ENCODE measurements at places on chromosomes 7 and 10.

DNA sequence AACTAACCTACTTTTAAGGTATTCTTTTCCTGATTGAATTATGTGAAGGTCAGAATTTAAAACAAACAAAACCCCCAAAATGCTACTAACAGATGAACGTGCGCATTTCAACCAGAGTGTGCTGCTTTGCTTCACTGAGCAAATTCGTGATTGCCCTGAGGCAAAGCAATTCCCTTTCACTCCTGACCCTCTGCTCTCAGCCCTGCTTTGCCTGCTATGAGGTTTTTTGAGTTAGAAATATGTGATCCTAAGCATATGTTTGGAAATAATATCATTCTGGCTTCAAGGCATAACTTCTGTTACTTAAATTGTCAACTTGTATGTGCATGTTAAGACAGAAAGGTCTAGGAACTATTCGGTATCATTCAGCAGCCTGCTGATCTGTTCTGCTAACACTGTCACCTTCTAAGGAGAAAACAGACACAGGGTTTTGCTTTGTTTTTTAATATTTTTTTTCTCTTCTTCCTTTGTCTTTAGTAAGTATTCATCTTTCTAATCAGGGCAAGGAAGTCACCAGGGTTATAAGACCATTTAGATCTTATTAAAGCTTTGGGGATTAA is 124.2 kb downstream of the GNAT3 start:
- DNase-seq: no peak

DNA sequence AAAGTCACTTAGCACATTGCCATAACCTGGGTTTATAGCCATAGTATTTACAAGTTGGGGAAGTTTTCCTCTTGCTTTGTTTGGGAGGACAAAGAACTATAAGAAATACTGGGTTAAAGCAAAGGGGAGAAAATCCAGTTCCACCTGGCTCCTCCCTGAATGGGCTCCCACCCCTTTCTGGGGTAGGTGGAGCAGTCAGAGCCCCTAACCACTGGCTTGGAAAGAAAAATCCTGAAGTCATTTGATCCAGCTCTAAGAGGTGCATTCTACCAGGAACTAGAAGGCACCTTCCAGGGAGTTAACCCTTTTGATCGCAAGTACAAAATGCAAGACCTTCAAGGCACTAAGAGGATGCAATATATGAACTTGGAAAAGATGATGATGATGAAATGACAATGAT is 31.3 kb upstream of the TCF7L2 start:
- DNase-seq: no peak

GRCh38 chr10:60262647-60263126 is 127.0 kb downstream of the ANK3 start:
- DNase-seq: no peak

DNA sequence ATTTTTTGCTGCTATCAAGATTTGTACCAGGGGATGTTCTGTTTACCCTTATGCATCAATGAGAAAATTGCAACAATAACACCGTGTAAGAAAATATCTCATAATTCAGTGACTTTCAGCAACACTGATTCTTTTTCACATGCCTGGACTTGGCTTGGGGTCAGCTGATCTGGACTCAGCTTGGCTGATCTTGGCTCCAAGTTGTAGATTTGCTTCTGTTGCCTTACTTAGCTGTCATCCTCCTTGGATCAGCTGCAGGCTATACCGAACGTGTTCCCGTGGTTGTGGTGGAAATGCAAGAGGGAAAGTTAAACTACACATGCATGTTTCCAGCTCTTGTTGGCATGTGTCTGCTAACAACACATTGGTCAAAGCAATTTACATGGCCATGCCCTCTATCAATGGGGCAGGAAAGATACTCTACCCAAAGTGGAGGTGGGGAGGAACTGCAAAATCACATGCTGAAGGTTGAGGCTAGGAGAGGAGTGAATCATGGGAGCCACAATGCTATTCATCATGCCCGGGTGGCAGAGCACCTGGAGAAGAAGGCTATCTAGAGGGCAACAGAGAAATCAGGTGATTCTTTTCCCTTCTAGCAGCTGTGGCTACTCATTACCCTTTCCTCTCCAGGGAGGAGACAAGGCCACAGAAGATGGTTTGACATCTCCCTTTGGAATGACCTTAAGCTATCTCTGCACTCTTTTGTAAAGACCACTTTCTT is 1276.3 kb upstream of the AUTS2 start:
- DNase-seq: no peak

DNA sequence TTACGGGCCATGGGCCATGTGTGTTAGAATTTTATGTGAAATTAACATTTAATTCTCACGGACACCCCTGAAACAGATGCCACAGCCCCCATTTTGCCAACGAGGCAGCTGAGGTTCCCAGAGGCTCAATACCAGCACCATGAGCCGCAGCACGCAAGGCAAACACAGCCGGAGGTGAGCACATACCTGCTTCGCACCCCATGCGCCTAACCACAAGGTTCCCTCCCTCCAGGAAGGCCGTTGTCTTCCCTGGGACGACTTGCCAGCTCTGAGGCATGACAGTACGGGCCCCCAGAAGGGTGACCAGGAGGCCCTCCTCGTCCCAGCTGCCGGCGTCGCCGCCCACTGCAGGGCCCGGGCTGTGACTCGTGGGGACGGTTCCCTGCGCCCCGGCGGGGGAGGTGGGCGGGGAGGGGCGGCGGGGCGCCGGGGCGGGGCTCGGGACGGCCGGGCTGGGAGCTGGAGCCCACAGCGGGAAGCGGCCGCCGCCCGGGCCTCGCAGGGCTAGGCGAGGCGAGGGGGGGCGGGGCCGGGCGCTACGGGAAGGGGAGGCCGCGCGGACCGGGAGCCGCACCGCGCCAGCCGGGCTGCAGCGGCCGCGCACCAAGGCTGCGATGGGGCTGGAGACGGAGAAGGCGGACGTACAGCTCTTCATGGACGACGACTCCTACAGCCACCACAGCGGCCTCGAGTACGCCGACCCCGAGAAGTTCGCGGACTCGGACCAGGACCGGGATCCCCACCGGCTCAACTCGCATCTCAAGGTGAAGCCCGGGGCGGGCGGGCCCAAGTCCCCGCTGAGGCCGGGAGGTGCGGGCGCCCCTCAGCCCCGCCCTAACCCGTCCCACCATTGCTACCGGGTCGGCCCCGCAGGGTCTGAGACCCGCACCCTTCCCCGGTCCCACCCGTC is at the start of gene CAV2:
CAV2 (plus strand) TSS at position 571 of the 910 bp plus-strand sequence; CDS start at position 615, 44 bp downstream.
- DNase-seq: no peak

- DNase-seq: no peak
Measured at GRCh38 chr7:152185558-152185957, 160.1 kb downstream of the GALNT11 start.

GRCh38 chr10:28111712-28112111 is 112.8 kb upstream of the ODAD2 start:
- no peak for DNase-seq

- no peak for DNase-seq
Measured at GRCh38 chr7:45407730-45408408, 166.3 kb upstream of the ADCY1 start.

DNA sequence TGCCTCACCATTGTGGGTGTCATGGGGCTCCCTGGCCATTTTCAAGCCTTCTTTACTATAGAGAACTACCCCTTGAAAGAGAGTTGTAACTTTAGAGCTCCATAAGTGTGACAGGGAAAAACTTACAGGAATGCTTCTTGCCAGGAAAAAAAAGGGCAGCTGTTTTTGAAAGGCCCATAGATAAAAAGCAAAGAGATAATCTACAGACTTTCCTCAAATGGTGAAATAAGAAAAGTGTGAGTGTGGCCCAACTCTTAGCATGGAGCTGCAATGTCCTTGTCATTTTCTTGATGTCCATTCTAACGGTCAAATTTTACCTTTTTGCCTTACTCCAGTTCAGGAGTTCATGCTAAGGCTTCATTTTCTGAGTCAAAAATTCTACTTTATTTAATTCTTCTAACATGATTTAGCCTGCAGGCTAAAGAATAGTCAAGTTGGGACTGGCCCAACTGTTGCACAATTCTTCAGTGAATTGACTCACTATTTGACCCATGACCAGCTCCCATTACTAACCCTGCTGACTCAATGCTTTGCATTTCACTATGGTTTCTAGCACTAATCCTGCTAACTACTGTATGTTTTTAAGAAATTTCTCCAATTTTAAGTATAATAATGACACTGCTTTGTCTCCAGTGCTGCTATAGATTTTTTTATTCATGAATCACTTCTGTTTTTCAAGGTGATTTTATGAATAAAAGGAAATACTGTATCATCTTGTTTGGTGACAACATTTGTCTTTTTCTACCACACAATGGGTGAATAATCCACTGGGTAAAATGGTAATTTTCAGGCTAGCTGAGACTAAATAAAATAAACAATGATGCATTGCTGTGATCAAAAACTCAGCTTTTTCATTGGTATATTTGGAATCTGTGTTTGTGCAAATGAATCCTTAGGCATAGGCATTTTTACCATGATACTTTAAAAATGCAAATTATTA is 41.4 kb upstream of the SGCE start:
- DNase-seq: no peak
